ENCODE measurements at places on chromosomes 1 and 21. TPM values are rescaled to one million over a fixed set of nuclear protein-coding genes. Genes with fewer than 3 reads are reported as not detected.

SLC30A10 gene
- not detected for total RNA-seq

IGSF5 gene
- total RNA-seq: 0.36 TPM

PGBD2 gene
- 4.7 TPM for total RNA-seq

PADI1 gene
- total RNA-seq: 0.12 TPM

CLCA1 gene
- total RNA-seq: not detected

S100A9 gene
- total RNA-seq: not detected

ALG14 gene
- 1.3 TPM for total RNA-seq

PDPN gene
- 8.0 TPM for total RNA-seq

SLC44A5 gene
- total RNA-seq: 0.49 TPM

ARHGAP29 gene
- total RNA-seq: 219 TPM

SERINC2 gene
- total RNA-seq: 8.5 TPM

GPR61 gene
- total RNA-seq: not detected

MTF2 gene
- total RNA-seq: 18.2 TPM

PFKL gene
- 141 TPM for total RNA-seq

S100B gene
- total RNA-seq: 1.5 TPM

RXFP4 gene
- total RNA-seq: not detected

GJA4 gene
- total RNA-seq: not detected

KCNC4 gene
- total RNA-seq: 1.6 TPM

PAQR6 gene
- total RNA-seq: 0.65 TPM

SPRR4 gene
- total RNA-seq: not detected

C1orf94 gene
- under 0.01 TPM for total RNA-seq

CR1 gene
- total RNA-seq: not detected

CCDC18 gene
- 6.7 TPM for total RNA-seq

SMIM11 gene
- 7.9 TPM for total RNA-seq

ZSCAN20 gene
- 11.3 TPM for total RNA-seq

ERO1B gene
- total RNA-seq: 6.3 TPM

MACO1 gene
- total RNA-seq: 20.6 TPM

WNT9A gene
- 4.9 TPM for total RNA-seq

NPL gene
- 6.2 TPM for total RNA-seq

KCNA3 gene
- total RNA-seq: 0.36 TPM

TBX15 gene
- 62.8 TPM for total RNA-seq

SMPDL3B gene
- not detected for total RNA-seq

ARHGAP30 gene
- not detected for total RNA-seq

WDR3 gene
- 22.6 TPM for total RNA-seq

TEDDM1 gene
- not detected for total RNA-seq

CFHR3 gene
- not detected for total RNA-seq

ASTN1 gene
- 0.24 TPM for total RNA-seq

ATP1A4 gene
- not detected for total RNA-seq

LIN28A gene
- not detected for total RNA-seq

GCSAML gene
- not detected for total RNA-seq

ECM1 gene
- total RNA-seq: 72.5 TPM

MEX3A gene
- total RNA-seq: 0.65 TPM

TCHH gene
- total RNA-seq: under 0.01 TPM

ZNF648 gene
- not detected for total RNA-seq

OSCP1 gene
- total RNA-seq: 10.5 TPM

TCEA3 gene
- total RNA-seq: 21.6 TPM

OR2L3 gene
- total RNA-seq: 0.16 TPM

XCL2 gene
- not detected for total RNA-seq

CTBS gene
- total RNA-seq: 16.5 TPM

GSTM3 gene
- 124 TPM for total RNA-seq

SLAMF7 gene
- total RNA-seq: not detected

CCDC185 gene
- not detected for total RNA-seq

A3GALT2 gene
- total RNA-seq: not detected

GJA8 gene
- not detected for total RNA-seq

SHISA4 gene
- total RNA-seq: 32.5 TPM

NTMT2 gene
- not detected for total RNA-seq

Data from hair follicle dermal papilla cell (primary cell).